ENCODE measurements at places on chromosomes 5 and 9.

- DNase-seq = no peak
Observed at GRCh38 chr9:22332202-22332601, 114.4 kb upstream of the DMRTA1 start.

GRCh38 chr5:147359581-147359980 lies 124.8 kb downstream of the STK32A start:
- DNase-seq = no peak

- DNase-seq = no peak
Observed at GRCh38 chr9:123715258-123715657, 214.7 kb downstream of the DENND1A start.

GRCh38 chr5:135450336-135450735 lies 1.8 kb downstream of the TIFAB start:
- DNase-seq = no peak

GRCh38 chr5:86986837-86987236 lies 280.8 kb upstream of the RASA1 start:
- DNase-seq = no peak

- no peak for DNase-seq
Observed at GRCh38 chr5:14644623-14645237, 19.8 kb upstream of the OTULIN start.

DNA sequence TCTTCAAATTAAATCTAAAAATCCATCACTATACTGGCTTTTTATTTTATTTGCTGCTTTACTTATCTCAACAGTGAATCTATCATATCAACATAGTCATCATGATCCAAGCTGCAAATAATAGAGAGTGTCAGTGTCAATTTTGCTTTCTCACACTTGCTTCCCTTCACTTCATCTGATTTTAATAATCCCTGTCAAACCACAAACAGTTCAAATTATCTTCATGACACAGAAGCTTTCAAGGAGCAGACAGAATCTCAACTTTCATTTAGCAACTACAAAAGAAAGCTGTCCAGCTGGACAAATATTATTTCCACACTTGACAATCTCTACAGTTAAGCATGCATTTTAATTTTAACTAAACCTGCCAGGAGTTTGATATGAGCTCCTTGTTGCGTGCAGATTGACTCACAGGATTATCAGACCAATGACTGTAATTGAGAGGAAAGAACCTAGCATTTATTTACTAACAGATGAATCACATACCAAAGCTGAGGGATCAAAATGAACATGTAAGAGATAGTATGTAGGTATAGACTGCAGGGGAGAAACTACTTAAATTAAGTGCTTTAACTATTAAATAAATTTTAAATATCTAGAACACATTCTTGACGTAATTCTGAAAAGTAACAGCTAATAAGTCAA lies 56.0 kb downstream of the KIAA0825 start:
- no peak for DNase-seq

DNA sequence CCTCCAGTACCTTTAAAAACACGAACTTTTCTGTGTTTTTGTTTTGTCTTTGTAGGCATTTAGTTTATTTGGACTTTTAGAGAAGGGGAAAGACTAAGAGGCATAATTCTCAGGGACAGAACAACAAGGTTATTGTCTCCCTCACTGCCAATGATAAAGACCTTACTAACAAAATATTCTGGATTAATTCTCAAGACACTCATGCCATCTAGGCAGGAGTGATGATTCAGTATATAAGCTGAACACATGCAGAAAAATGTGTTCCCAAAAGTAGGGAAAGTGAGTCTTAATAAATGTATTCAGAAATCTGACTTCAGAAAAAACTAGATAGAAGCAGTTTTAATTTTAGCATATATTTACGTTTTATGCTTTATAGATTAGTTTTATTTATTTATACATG lies 17.4 kb upstream of the ASPN start:
- DNase-seq = no peak

DNA sequence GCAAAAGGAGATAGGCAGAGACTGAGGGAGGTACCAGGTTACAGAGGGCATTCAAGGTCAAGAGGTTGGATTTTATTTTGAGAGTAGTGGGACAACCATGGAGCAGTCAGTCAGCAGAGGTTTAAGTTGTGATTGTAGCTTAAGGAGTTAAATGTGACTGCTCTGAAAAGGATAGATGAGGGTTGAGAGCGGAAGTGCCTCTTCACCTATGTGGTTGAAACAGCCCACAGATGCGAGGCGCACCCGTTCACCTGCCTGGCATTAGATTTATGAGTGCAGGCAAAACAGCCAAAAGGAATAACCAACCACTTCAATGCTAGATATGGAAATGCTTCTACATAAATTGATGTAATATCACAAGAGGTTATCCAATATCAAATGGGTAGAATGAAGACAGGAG lies 8.4 kb downstream of the ZNF474 start:
- DNase-seq = no peak

DNA sequence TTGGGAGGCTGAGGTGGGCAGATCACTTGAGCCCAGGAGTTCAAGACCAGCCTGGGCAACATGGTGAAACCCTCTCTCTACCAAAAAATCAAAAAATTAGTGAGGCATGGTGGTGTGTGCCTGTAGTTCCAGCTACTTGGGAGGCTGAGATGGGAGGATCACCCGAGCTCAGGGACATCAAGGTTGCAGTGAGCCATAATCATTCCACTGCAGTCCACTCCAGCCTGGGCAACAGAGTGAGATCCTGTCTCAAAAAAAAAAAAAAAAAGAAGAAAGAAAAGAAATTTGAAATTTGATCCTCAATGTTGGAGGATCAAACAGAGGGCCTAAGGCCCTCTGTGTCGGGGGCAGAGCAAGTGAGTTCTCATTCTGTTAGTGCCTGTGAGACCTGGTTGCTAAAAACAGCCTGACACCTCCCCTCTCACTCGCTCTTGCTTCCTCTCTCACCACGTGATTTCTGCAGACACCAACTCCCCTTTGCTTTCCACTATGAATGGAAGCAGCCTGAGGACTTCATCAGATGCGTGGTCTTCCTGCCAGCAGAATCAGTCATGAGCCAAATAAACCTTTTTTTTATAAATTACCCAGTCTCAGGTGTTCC lies 8.4 kb upstream of the GOLPH3 start:
- DNase-seq = no peak

DNA sequence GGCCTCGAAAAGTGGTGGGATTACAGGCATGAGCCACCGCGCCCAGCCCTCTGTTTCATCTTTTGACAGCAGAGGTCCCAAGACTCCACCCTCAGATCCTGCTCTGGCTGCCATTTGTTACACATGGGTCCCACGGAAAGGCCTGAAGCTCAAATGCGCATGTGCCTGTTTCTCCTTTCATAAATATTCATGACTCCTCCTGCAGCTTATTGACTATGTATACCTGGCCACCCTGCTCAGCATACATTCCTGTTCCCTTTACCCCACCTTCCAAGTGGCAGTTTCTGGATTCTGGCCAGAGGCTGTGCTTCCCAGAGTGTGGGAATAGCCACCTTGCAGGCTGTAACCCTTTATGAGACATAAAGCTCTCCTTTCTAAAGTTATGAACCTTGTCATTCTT lies 46.5 kb downstream of the AUH start:
- DNase-seq = no peak

GRCh38 chr9:109072133-109072692 lies 47.5 kb downstream of the TMEM245 start:
- no peak for DNase-seq

GRCh38 chr5:81409896-81410295 lies 16.0 kb upstream of the ACOT12 start:
- DNase-seq = no peak

GRCh38 chr5:74141053-74141452 lies 499.5 kb downstream of the ENC1 start:
- no peak for DNase-seq

- no peak for DNase-seq
Observed at GRCh38 chr5:109354761-109355160, 55.0 kb downstream of the PJA2 start.

GRCh38 chr5:62299600-62299999 lies 6.4 kb upstream of the KIF2A start:
- no peak for DNase-seq

GRCh38 chr5:177458912-177459350 lies 12.3 kb downstream of the PRR7 start:
- no peak for DNase-seq

DNA sequence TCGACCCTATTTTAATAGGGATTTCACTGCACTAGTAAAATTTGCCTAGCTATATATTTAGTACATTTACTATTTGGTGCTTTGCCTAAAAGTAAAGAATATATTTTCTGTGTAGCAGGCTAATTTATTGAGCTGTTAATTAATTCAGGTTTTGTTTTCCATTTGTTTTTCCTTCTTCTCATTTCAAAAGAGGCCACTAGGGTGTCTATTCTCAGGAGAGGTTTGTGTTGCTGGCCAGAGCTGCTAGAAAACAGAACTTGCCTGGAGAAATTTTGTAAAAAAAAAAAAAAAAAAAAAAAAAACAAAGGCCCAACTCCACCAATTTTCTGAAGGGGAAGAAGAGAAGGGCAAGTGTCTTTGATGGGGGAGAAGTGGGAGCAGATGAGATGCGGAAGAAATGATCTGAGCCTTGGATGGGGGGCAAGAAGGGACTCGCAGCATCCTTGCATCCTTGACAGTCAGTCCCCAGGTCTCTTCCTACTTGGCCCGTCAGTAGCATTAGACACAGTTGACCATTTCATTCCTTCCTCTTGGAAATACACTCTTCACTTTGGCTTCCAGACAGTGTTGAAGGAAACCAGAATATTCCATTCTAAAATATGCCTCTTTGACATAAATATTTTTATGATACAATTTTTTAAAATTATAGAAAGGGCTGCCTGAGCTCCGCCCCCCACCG lies 318.5 kb downstream of the TRPM3 start:
- DNase-seq = no peak

GRCh38 chr5:171999877-172000276 lies 6.6 kb downstream of the FBXW11 start:
- DNase-seq = no peak

DNA sequence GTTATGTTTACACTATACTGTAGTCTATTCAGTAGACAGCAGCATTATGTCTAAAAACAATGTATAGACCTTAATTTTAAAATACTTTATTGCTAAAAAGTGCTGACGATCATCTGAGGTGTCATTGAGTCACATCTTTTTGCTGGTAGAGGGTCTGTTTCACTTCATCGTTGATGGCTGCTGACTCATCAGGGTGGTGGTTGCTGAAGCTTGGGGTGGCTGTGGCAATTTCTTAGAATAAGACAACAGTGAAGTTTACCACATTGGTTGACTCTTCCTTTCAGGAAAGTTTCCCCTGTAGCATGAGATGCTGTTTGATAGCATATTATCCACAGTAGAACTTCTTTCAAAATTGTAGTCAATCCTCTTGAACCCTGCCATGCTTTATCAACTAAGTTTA lies 150.3 kb downstream of the FBXL7 start:
- DNase-seq = no peak

DNA sequence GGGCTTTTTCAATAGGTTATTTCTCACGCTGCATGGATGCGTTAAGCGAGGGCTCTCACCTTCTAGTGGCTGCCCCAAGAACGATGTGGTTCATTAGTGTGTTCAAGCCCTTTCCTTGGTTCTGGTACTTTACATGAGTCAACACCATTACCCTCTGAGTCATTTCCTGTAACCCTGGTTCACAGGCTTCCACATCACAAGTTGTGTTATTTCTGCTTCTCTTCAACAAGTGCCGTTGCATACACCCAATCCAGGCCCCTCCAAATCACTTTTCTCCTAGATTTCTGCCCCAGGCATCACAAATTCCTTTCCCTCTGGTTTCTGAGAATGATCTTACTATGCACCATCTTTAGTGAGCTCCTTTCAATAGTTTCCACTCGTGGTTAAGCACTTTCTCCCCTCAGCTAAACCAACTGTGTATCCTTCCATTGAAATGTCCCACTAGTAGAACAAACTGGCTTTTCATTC lies 69.5 kb upstream of the RAD23B start:
- peak; percentile 40 for DNase-seq

- DNase-seq = no peak
Observed at GRCh38 chr5:7010591-7010990, 297.4 kb downstream of the TENT4A start.

- no peak for DNase-seq
Observed at GRCh38 chr5:105034401-105034763, 1471.8 kb upstream of the NUDT12 start.

GRCh38 chr5:93636837-93637236 lies 53.8 kb downstream of the NR2F1 start:
- no peak for DNase-seq

DNA sequence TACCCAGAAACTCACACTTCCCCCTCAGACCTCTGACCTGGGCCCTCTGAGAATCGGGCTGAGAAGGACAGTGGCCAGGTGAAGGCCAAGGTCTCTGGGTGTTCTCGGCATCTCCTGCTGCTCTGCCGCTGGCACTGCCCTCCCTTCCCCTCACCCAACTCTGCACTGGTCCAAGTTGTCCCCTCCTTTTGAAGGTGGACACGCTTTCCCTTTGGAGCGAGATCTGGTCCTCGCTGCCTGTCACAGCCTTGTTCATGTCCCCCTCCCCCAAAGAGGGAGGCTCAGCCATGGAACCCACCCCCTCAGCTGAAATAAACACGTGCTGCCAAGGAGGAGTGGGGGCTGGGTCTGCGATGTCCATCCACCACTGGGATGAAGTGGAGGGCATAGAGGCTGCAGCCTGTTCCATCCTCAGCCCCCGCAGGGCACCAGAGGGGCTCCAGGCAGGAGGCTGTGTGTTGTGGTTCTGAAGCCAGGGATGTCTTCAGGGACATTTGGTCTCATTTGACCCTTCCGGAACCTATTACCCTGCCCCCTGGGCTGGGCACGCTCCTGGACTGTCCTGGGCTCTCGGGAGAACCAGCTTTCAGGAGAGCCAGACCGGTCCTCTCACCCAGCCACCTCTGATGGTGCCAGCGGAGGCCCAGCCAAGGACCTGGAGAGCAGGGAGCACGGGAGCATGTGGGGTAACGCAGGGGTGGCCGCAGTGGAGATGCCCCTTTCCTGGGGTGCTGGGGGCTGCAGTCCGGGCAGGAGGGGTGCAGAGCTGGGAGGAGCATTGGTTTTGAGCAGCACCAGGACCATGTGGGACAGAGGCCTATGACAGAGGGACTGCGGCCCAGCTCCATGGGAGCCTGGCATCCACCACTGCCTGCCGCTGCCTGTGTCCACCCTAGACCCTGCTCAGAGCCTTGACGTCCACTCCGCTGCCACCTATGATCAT lies 4.7 kb upstream of the LCN2 start:
- no peak for DNase-seq

DNA sequence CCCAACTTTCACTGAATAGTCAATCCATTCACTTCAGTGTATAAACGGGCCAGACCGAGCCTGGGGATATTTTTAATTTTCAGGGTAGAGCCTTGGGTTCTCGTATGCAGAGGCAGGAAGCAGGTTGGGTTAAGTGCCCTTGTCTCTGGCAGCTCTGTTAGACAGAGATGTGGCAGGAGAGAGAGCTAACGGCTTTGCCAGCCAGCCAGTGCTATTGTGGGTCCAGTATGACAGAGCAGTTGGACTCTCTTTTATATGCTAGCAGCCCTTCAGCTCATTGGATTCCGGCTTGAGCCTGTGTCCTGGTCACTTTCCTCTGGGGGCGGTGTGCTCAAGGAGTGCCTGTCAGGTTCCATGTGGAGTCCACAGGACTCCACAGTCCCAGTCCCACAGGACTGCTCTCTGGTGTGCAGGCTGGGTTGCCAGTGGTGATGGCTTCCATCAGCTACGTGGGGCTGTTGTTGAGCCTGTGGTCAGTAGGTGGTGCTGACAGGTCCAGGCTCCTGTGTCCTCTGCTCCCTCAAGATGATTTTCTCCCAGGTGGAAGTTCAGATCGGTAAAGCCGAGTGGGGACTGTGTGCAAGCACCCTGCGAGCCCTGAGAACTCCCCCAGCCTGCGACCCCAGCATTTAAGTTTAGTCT lies 14.3 kb downstream of the CLTA start:
- DNase-seq = no peak

- peak; percentile 62 for DNase-seq
Observed at GRCh38 chr5:154756868-154757813, 2.0 kb downstream of the LARP1 start.

GRCh38 chr5:125660231-125660895 lies 762.8 kb upstream of the GRAMD2B start:
- DNase-seq = no peak

Data from activated T-cell treated with anti-CD3 and anti-CD28 coated beads, Interleukin-2, amount 50 U/mL, for 72 hours (primary cell).